ENCODE measurements at places on chromosomes 2 and 18.
A peak's percentile ranks its signal among the peaks of the same experiment; 100 is the strongest.

GRCh38 chr2:156695020-156695419 lies 258.8 kb downstream of the GPD2 start:
- DNase-seq: no peak

DNA sequence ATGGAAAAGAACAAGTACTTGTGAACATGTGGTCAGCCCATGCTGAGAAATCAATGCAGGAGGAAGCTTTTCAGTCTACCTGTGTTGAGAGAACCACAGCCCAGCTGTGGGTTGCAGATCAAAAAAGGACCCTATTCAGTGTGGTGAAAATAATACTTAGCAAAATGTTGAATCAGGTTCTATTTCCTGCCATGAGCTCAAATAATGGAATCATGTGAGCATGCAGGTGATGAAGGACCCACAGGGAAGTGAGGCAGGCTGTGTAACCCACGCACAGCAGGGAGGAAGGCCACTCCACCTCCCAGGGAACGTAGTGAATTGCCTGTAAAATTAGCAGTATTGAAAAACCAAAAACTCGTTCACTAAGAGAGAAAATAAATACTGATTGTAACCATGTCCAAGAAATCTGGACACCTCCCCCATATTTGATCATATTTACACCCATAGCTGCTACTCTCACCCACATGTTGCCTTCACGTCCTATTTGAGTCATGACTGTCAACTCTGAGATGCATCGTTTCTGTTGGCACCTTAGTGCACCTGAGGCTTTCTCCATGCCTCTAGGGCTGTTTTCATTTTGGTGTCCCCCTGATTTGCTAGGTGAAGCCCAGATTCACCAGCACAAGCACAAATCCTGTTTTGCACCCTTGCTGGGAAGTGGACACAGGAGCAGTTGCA lies 20.5 kb upstream of the BCL2L11 start:
- DNase-seq: no peak

- DNase-seq: no peak
These were observed 341.7 kb downstream of the PTPRM start for GRCh38 chr18:7908681-7909299.

- DNase-seq: no peak
These were observed 232.9 kb downstream of the CDH7 start for GRCh38 chr18:65983750-65984149.

DNA sequence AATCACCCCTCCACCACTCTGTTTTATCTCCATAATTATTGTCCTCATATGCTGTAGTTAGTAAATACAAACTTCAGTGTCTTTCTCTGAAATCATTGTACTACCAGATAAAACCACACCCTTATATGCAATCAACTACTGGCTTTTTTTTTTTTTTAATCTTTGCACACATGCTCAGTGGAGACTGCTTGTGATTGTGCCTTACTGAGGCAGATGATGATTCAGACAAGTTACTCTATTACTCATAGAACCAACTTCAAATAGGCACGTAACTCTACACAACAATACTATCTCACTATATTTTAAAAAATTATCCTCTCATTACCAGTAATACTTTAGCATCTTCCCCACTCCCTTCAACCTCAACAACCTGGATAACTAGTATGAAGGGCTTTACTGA lies 1278.4 kb upstream of the PIK3C3 start:
- DNase-seq: no peak

- no peak for DNase-seq
These were observed 292.5 kb downstream of the MTX2 start for GRCh38 chr2:176561706-176562105.

- DNase-seq: peak; percentile 68
These were observed 6.1 kb downstream of the ZFP36L2 start for GRCh38 chr2:43220229-43220751.
